ENCODE measurements at places on chromosomes 12 and 14. TPM values are rescaled to one million over a fixed set of nuclear protein-coding genes. Genes with fewer than 3 reads are reported as not detected.

Gene BMAL2
- polyA plus RNA-seq: 35.8 TPM

Gene ZNF641
- 3.9 TPM for polyA plus RNA-seq

Gene CELA1
- polyA plus RNA-seq: not detected

Gene SPIC
- polyA plus RNA-seq: not detected

Gene NGB
- polyA plus RNA-seq: not detected

Gene FRMD6
- polyA plus RNA-seq: 6.6 TPM
